ENCODE measurements at places on chromosomes 13 and 19. TPM values are rescaled to one million over a fixed set of nuclear protein-coding genes. Genes with fewer than 3 reads are reported as not detected.

Gene COX7A1
- total RNA-seq, result 1.1 TPM

DNA sequence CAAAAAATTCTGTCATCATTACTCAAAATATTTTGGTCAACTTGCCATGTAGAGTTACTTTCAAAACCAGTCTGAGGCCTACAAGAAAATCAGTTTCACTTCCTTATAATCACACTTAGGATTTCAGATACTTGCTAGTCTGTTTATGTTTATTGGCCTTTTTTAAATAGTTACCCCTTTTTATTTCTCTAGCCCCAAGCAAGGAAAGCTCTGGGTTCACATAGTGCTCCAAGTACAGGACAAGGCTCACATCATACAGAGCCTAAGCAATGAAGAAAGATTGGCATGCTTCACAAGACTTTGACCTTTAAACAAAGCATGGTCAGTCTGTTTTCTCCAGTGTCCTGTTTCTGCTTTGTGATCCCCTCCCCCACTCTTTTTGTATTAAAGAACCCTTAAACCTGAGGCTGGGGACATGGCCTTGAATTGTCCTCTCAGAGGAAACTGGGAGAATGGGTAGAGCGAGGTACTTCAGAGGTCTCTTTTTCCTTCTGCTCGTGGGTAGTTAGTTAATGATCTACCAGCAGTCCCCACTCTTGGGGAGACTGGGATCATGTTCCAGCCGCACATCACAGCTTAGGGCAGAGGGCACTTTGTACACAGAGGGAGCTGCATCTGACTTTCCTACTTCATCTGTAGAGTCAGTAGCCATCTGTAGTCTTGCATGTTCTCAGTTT lies 30.7 kb downstream of the CEACAM1 start:
- DNase-seq, result no peak

GRCh38 chr13:48156466-48156865 lies 61.6 kb upstream of the MED4 start:
- DNase-seq, result no peak

Gene GARIN5A
- total RNA-seq, result not detected

Gene SHC2
- total RNA-seq, result not detected

DNA sequence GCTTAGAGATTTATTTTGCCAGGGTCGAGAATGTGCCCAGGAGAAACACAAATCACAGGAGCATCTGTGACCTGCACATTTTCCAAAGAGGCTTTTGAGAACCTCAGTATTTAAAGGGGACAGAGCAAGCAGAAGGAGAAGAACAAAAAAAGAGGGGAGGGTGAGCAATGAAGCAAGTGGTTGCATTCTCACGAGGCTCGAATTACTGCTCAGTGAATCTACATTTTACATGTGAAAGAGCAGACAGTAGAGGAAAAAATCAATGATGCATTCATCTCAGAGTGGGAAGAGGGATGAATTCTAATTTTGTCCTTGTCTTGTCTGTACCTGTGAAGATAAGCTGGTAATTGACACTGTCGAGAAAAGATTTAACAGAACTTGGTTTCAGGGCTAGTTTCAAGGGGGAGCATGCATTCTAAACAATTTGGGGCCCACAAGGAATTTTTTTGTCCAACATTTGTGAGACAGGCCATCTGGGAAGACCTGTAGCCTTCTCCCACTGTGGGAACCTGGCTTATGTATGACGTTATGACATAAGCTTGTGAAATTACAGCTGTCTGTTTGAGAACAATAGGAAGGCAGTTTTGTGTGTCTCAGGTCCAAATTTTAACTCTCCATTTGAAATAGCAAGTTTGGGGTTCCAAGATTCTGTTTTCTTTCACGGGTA lies 855.1 kb downstream of the SLITRK5 start:
- DNase-seq, result no peak

DNA sequence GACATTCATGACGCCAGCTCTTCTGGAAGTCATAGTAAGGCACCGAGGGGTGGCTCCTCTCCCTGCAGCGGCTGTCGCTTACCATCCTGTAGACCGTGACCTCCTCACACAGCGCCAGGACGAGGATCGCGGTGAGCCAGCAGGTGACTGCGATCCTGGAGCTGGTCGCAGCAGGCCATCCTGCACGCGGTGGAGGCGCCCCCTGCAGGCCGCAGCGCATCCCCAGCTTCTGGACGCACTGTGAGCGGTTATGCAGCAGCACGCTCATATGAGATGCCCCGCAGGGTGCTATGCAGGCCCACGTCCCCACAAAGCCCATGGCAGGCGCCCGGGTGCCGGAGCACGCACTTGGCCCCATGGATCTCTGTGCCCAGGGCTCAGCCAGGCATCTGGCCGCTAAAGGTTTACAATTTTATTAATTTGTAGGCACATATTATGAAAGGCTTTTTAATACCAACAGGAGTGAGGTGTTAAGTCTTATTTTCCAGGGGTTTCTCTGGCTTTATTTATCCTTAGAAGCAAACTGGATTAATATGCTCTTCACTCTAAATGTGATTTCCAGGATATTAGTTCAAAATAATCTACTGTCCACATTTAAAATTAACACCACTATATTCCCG lies 35.6 kb upstream of the PSPC1 start:
- DNase-seq, result no peak

Gene CEACAM3
- total RNA-seq, result not detected

DNA sequence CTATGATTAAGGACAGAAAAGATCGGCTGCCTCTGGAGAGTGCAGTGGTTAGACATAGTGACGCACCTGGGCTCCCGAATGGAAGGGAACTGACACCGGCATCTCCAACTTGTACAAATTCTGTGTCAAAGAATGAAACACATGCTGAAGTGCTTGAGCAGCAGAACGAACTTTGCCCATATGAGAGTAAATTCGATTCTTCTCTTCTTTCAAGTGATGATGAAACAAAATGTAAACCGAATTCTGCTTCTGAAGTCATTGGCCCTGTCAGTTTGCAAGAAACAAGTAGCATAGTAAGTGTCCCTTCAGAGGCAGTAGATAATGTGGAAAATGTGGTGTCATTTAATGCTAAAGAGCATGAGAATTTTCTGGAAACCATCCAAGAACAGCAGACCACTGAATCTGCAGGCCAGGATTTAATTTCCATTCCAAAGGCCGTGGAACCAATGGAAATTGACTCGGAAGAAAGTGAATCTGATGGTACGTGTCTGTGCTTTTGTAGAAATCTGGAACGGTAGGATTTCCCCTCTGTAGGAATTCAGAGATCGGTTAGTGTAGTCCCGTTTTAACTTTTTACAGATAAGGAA lies 16.9 kb downstream of the ERCC5 start:
- DNase-seq, result no peak

- DNase-seq, result no peak
These were observed 383.1 kb downstream of the DLEU7 start for GRCh38 chr13:50460358-50460757.

All from IMR-90 (cell line).